ENCODE measurements at places on chromosomes 3 and 15. TPM values are rescaled to one million over a fixed set of nuclear protein-coding genes. Genes with fewer than 3 reads are reported as not detected.

Gene TMIE
- total RNA-seq: 0.41 TPM

Gene CCR1
- total RNA-seq: 3.7 TPM

Gene VGLL4
- total RNA-seq: 142 TPM

GRCh38 chr15:100029868-100030479 lies 296.7 kb upstream of the LYSMD4 start:
- DNase-seq: no peak

GRCh38 chr3:98058244-98058960 lies 23.3 kb upstream of the GABRR3 start:
- DNase-seq: no peak

GRCh38 chr3:8987645-8988383 lies 24.5 kb upstream of the RAD18 start:
- peak; percentile 49 for DNase-seq

Data from uterus (tissue), 4 donors.